ENCODE measurements at places on chromosomes 7 and 10.
A peak's percentile ranks its signal among the peaks of the same experiment; 100 is the strongest.

GRCh38 chr7:21184942-21185652, 242.8 kb upstream of the SP4 start:
- no peak overlapping the region for H3K4me3 ChIP-seq
- H3K4me1 ChIP-seq, result no peaks in the 10 kb centered on the region
- no peak for DNase-seq

GRCh38 chr7:98149116-98149692, 42.5 kb downstream of the LMTK2 start:
- no peak for DNase-seq
- H3K27me3 ChIP-seq, result no peaks in the 10 kb centered on the region
- H3K27ac ChIP-seq, result no peak overlapping the region

GRCh38 chr10:119445311-119445934, 97.1 kb downstream of the RGS10 start:
- peak overlapping the region; percentile 32 for H3K27ac ChIP-seq
- DNase-seq, result peak; percentile 89
- peak overlapping the region; percentile 49 for H3K4me3 ChIP-seq
- H3K36me3 ChIP-seq, result peaks cover 62% of the 10 kb centered on the region

DNA sequence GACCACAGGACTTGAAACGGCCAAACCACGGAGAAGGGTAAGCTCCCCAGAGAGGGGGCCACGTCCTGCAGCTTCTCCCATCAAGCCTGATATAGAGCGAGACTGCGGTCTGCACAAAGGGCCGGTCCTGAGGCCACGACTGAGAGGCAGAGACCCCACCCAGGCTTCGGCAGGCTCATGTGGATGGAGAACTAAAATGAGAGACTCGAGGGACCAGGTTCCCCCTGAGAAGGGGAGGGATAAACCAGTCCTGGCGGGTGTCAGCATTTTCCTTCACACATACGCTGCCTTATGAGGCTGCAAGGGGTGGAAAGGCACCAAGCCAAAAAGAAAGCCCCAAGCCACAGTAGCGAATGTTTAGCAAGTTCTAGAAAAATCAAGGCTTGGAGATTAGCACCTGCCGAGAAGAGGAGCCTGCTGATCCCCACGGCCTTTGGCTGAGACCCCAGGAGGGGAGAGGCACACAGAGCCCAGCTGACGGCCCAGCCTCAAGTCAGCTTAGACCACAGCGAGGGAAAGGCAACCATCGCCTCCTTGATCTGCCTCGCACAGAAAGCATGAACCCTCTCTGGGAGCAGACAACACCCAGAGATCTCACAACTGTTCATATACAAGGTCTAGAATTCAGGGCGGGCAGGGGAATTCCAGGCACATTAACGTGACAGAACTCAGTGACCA, 92.6 kb upstream of the RNF32 start:
- DNase-seq, result no peak
- no peak overlapping the region for H3K27ac ChIP-seq
- no peaks in the 10 kb centered on the region for H3K27me3 ChIP-seq
- no peaks in the 10 kb centered on the region for H3K36me3 ChIP-seq

DNA sequence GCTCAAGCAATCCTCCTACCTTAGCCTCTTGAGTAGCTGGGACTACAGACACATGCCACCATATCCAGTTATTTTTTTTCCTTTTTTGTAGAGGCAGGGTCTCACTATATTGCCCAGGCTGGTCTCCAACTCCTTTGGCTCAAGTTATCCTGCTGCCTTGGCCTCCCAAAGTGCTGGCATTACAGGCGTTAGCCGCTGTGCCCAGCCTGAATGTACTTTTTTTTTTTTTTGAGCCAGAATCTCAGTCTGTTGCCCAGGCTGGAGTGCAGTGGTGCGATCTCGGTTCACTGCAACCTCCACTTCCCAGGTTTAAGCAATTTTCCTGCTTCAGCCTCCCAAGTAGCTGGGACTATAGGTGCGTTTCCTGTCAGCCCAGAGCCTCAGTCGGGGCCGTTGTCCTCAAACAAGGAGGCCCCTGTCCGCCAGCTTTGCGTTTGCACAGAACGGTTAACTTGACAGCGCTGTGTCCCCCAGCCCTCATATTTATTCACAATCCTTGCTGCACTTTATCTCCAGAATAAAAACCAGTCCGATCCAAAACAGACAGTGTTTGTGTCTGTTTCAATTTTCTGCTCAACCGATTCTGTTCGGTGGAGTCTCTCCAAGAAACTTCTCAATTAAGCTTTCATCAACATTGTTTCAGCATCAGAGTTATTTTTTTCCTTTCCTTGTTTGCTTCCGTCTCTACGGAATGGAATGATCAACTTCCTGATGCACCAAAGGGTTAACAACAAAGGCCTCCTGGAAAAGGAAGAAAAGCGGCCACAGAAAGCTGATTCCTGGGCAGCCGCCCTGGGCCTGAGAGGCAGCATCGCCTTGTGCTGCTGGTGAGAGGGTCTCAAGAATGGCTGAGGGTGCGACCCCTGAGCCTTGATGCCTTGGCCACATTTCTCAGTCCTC, 64.5 kb downstream of the PDIA4 start:
- H3K27me3 ChIP-seq, result peaks cover 7% of the 10 kb centered on the region
- H3K4me3 ChIP-seq, result peak overlapping the region; percentile 89
- H3K36me3 ChIP-seq, result no peaks in the 10 kb centered on the region
- peak overlapping the region; percentile 93 for H3K27ac ChIP-seq

- no peak overlapping the region for H3K4me3 ChIP-seq
- no peaks in the 10 kb centered on the region for H3K36me3 ChIP-seq
- peaks cover 11% of the 10 kb centered on the region for H3K4me1 ChIP-seq
These were observed 2.6 kb downstream of the CAMK2B start for GRCh38 chr7:44322631-44323363.

- H3K4me3 ChIP-seq, result peak overlapping the region; percentile 99
- H3K27ac ChIP-seq, result peak overlapping the region; percentile 100
- peaks cover 15% of the 10 kb centered on the region for H3K27me3 ChIP-seq
- peaks cover 31% of the 10 kb centered on the region for H3K4me1 ChIP-seq
- H3K36me3 ChIP-seq, result peaks cover 7% of the 10 kb centered on the region
- no peak for DNase-seq
These were observed 756 bp upstream of the SEC24C start for GRCh38 chr10:73743327-73743904.

DNA sequence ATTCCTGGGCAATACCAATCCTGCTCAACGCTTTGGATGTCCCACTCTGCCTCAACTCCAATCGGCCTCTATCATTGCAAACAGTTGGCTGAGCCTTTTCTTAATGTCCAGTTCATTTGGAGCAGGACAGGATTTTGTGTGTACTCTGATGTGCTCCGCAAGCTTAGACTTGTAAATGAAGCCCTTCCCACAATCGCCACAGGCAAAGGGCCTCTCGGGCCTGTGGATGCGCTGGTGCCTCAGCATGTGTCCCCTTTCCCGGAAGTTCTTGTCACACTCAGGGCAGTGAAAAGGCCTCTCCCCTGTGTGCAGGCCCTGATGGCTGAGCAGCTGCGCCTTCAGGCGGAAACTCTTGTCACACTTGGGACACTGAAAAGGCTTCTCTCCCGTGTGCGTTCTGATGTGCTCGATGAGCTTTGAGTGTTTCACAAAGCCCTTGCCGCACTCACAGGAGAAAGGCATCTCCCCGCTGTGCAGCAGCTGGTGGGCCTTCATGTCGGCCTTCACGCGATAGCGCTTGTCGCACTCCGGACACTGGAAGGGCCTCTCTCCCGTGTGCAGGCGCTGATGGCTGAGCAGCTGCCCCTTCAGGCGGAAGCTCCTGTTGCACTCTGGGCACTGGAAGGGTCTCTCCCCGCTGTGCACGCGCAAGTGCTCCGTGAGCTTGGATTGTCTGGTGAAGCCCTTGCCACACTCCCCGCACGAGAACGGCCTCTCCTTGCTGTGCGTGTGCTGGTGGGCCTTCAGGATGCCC, 20.0 kb downstream of the ZNF786 start:
- peaks cover 3% of the 10 kb centered on the region for H3K27me3 ChIP-seq
- peaks cover 27% of the 10 kb centered on the region for H3K36me3 ChIP-seq
- no peak overlapping the region for H3K27ac ChIP-seq
- no peak overlapping the region for H3K4me3 ChIP-seq

DNA sequence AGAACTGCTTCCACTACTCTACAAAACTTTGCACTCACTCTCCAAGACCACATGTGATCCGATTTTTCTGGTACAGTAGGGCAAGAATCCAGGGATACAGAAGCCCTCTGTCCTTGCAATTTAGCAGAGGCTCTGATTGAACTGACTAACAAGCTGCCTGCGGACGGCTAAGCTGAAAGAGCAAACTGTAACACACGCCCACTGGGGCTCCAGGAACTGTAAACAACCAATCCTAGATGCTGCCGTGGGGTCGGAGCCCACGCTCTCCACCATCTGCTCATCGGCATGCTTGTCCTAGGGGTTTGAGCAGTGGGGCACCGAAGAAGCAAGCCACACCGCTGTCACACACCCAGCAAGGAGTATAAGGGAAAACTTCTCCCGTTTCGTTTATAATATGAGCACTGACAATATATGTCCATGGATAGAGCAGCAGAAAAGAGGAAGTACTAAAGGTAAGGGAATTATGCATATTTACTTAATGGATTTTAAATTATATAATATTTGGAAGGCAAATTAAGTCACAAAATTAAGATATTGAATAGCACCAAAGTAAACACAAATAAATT, 634.4 kb upstream of the POT1 start:
- no peak overlapping the region for H3K27ac ChIP-seq
- no peak for DNase-seq
- no peaks in the 10 kb centered on the region for H3K36me3 ChIP-seq

DNA sequence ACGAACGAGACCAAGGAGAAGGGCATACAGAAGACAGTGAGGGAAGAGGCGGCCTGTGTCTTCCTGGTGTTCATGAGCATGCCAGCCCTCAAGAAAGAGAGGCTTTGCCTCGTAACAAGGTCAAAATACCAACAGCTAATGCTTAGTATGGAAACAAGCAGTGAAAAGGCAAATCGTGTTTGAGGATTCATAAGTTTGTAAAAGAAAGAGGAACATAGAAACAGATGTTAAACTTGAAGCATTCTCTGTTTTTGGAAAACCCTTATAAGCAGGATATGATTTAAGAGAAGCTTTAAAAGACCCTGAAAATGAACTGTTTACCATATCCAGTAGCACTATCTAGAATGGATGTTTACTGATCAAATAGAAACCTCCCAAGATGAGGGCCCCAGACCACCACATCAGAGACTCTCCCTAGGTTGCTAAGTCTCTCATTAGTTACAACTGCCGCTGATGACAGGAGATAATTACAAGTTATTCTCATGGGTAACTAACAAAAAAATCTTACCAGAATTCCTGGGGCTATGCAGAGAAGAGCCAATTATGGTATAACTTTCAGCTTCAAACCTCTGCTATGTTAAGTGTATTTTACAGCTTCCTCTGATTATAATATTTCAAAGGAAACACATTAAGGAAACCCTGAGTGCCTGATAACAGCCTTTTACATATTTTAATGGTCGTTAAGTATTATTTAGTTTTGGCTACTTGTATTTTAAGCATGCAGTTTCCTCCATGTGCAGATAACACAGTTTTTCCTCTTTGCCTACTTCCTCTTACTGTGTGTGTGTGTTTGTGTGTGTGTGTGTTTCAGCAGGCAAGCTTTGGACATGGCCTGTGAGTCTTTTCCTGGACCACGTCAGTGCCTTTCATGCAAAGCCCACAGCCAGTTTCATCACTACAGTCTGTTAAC, 17.9 kb downstream of the JCAD start:
- peak overlapping the region; percentile 85 for H3K27ac ChIP-seq
- no peak for DNase-seq
- H3K4me3 ChIP-seq, result peak overlapping the region; percentile 29
- peaks cover 93% of the 10 kb centered on the region for H3K36me3 ChIP-seq
- peaks cover 96% of the 10 kb centered on the region for H3K4me1 ChIP-seq
- H3K27me3 ChIP-seq, result peaks cover 33% of the 10 kb centered on the region

GRCh38 chr10:18230794-18231193, 90.6 kb downstream of the CACNB2 start:
- no peaks in the 10 kb centered on the region for H3K4me1 ChIP-seq
- H3K36me3 ChIP-seq, result no peaks in the 10 kb centered on the region
- H3K4me3 ChIP-seq, result no peak overlapping the region
- no peak for DNase-seq
- H3K27ac ChIP-seq, result no peak overlapping the region

DNA sequence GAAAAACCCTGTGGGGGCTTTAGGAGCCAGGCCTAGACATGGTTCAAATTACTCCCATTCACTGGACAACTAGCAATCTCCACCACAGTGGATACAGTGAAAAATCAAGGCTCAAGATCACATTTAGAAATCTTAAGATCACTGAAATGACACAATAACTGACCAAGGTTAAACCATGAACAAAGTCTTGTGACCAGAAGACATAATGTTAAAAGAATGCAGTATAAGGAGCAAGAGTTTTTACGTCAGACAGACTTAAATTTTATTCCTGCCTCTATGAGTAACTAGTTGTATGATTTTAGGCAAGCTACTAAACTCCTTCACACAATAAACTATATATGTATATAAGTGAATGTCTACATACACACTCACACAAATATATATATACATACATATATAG, 68.5 kb downstream of the MICU1 start:
- H3K27me3 ChIP-seq, result no peaks in the 10 kb centered on the region
- H3K4me3 ChIP-seq, result no peak overlapping the region
- H3K4me1 ChIP-seq, result no peaks in the 10 kb centered on the region
- H3K27ac ChIP-seq, result no peak overlapping the region
- peaks cover 24% of the 10 kb centered on the region for H3K36me3 ChIP-seq

All from endothelial cell (in vitro differentiated cells).